ENCODE measurements at places on chromosomes 11 and 22. TPM values are rescaled to one million over a fixed set of nuclear protein-coding genes. Genes with fewer than 3 reads are reported as not detected.

The KCNQ1 gene
- total RNA-seq, result not detected

The ROBO4 gene
- 1.5 TPM for total RNA-seq

The GAL3ST1 gene
- total RNA-seq, result not detected

The ANGPTL5 gene
- not detected for total RNA-seq

The OR6A2 gene
- not detected for total RNA-seq

The PRG3 gene
- not detected for total RNA-seq

The KIRREL3 gene
- total RNA-seq, result 0.03 TPM

The PARVG gene
- total RNA-seq, result not detected

The OR52I1 gene
- total RNA-seq, result not detected

The MPEG1 gene
- total RNA-seq, result not detected

The TRIM49 gene
- total RNA-seq, result not detected

The PACSIN2 gene
- total RNA-seq, result 38.5 TPM

The TLCD5 gene
- total RNA-seq, result 2.7 TPM

The PRODH gene
- 0.63 TPM for total RNA-seq

The PANX2 gene
- total RNA-seq, result 1.0 TPM

The APOA1 gene
- not detected for total RNA-seq

The TMPRSS13 gene
- total RNA-seq, result 0.17 TPM

The OR8D4 gene
- total RNA-seq, result not detected

The DGCR6L gene
- total RNA-seq, result 43.8 TPM

The PGM2L1 gene
- total RNA-seq, result 2.6 TPM

The CPT1B gene
- 7.4 TPM for total RNA-seq

The ANO1 gene
- 71.4 TPM for total RNA-seq

The IL18BP gene
- total RNA-seq, result 1.7 TPM

The ZNF70 gene
- total RNA-seq, result 3.0 TPM

The FXYD6 gene
- total RNA-seq, result not detected

The OR5T2 gene
- total RNA-seq, result not detected

The PSMD13 gene
- 185 TPM for total RNA-seq

The GAB4 gene
- total RNA-seq, result not detected

The SLC22A8 gene
- total RNA-seq, result not detected

The LMO1 gene
- not detected for total RNA-seq

The KIF18A gene
- total RNA-seq, result 16.8 TPM

The KCNC1 gene
- not detected for total RNA-seq

The OR52N4 gene
- total RNA-seq, result not detected

The MUC5AC gene
- total RNA-seq, result not detected

The OR8D1 gene
- total RNA-seq, result not detected

The SLCO2B1 gene
- total RNA-seq, result not detected

The ZNF215 gene
- 7.5 TPM for total RNA-seq

The GP1BB gene
- total RNA-seq, result 0.54 TPM

The OR2D2 gene
- total RNA-seq, result 0.11 TPM

The MMP1 gene
- total RNA-seq, result 34.4 TPM

The RAC2 gene
- 75.9 TPM for total RNA-seq

Data from foreskin keratinocyte (primary cell).